ENCODE measurements at places on chromosomes 5 and 9.

- DNase-seq: peak; percentile 45
Observed at GRCh38 chr5:72649449-72649848, 142.2 kb upstream of the ZNF366 start.

DNA sequence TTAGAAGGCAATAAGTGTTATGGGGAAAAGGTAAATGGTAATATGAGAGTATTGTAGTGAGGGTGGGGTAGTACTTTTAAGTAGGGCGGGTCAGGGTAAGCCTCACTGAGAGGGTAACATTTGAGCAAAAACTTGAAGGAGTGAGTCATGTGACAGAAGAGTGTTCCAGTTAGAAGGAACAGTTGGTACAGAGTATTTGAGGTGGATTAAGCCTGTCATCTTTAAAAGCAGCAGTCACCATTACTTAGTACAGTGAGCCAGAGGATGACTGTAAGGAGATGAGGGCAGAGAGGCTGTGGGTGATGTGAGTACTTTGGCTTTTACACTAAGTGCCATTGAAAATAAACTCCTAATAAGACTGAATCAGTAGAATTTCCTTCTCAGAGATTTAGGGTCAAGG lies 54.8 kb downstream of the UBAP1 start:
- DNase-seq: no peak

DNA sequence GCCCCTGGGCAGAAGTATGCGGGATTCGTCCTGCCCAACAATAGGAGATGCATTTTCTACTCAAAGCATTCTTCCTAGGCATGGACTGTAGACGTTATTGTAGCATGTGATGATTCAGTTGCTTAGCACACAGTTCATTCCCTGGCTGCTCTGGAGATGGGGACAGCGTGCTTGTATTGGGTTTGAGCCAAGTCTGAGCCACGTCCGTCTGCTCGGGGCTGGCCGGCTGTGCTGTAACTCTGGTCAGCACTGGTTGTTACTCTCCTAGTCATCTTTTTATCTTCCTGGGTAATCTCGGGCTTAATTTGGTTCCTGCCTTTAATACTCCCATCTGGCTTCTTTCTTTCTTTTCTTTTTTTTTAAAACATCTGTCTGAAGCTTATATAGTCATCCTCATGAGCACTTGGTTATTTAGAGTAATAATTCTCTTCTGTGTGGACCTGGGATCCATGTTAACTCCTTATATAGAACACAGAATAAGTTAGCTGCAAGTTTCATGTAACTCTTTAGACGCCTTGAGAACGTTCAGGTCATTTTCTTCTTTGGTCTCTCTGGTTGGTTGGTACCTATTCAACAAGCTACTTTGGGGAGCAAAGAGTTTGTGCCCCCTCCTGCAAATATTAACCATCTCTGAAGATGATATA lies 118.8 kb upstream of the RPS23 start:
- peak; percentile 99 for DNase-seq

DNA sequence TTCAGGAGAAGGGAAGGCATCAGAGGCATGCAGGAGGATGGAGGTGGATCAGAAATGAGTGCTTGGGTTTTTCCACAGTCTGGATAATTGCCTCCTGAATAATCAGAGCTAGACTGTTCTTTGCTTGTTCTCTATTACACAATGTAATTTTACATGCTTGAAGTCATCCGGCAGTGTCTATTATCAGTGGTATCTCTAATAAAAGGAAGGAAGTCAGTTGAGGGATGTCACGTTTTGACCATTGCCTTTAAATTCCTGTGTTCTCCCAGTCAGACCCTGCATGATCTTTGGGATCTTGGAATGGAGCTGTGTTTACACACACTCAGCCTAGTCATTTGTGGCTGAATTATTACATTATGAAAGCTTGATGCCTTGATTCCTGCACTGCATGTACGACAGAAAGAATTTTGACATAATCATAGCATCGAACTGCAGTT lies 91.0 kb downstream of the PDE8B start:
- DNase-seq: no peak

DNA sequence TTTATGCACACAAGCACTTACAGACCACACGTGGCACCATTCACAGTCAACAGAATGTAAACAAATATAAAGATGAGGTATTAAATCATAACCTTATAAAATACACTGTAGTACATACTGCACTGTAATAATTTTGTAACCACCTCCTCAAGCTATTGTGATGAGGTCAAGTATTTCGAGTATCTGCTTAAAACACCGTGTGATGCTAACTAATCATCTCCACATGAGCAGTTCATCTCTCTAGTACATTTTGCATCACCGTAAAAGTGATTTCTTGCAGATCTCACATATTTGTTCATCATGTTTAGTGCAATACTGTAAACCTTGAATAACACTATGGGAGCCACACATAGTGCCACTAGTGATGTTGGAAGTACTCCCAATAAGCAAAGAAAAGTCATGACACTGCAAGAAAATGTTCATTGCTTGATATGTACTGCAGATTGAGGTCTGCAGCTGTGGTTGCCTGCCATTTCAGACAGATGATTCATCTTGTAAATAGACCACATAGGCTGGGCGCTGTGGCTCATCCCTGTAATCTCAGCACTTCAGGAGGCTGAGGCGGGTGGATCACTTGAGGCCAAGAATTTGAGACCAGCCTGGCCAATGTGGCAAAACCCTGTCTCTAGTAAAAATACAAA lies 44.3 kb downstream of the FOXB2 start:
- peak; percentile 86 for DNase-seq

- no peak for DNase-seq
Observed at GRCh38 chr5:141701360-141702119, 19.5 kb upstream of the ARAP3 start.

- peak; percentile 82 for DNase-seq
Observed at GRCh38 chr9:89153232-89154017, 25.2 kb downstream of the SHC3 start.

- DNase-seq: peak; percentile 18
Observed at GRCh38 chr5:102583276-102584124, 84.7 kb upstream of the SLCO6A1 start.

GRCh38 chr9:93590609-93591234 lies 14.3 kb downstream of the PHF2 start:
- DNase-seq: no peak

DNA sequence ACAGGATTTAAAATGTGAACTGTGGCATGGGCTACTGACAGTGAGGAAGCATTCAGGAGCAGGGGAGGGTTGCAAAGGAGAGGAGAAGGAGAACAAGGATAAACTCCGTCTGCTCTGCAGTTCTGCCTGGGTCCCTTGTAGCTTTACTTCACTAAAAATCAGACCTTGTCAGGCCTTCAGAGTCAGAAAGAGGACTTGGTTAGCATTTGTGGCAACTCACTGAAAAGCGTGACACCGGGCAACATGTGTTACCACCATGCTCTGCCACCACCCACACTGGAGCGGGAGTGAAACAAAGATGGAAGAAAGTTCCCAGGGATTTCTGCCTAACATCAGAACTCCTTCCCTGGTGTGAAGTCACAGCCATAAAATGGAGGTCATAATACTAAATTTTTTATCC lies 19.3 kb downstream of the FYB1 start:
- DNase-seq: no peak

DNA sequence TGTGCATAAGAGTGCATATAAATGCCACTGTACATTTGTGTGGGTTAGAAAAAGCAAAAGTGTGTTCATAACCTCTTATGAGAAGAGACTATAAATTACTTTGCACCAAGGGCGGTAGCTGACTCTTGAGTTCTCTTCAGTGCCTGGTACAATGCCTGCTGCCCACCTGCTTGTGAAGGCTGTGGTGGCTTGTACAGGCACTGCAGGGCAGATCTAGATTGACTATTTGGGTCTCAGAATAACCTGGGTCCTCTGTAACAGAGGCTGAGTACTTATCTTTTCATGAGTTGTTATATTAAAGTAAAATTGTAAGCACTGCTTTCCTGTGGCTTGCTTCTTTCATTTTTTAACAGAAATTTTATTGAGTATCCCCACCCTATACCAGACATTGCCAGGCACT lies 22.8 kb downstream of the LMNB1 start:
- no peak for DNase-seq

DNA sequence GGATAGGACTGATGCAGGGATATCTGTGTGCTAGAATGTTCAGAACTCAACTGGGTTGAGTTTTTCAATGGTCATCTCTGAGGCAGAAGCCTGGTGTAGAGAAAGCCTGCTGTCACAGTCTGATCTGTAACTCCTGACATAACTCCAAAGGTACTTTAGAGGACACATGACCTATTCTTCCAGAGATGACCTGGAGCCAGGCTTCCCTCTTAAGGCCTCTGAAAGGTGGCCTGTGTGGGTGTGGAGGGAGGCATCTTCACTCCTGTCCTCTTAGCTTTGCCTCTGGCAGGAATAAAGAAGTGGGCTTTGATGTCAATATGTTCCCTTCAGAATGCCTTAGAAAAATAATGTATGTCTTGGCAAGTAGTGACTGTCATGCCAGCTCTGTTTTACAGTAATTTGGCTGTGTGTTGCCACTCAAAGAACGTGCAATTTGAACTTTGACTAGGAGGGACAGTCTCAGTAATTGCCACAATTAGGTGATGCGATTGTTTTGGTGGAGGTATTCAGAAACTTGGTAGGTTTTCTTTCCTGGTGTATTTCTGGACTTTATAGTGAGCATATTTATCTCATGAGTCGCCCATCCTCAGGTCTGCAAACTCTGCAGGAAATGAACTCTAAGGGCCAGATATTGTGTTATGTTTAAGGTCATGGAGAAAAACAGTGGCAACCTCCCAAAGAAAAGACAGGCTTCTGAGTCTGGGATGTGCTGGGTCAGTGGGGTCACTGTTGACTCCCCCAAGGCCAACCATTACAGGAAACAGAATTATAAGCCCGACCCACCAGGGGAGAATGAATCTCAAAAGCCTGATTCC lies 3.2 kb upstream of the C5orf63 start:
- DNase-seq: peak; percentile 49

GRCh38 chr9:127927201-127927987 lies 3.2 kb downstream of the PIP5KL1 start:
- no peak for DNase-seq

GRCh38 chr9:17462869-17463464 lies 115.9 kb upstream of the SH3GL2 start:
- peak; percentile 52 for DNase-seq

GRCh38 chr5:44881266-44881665 lies 72.5 kb downstream of the MRPS30 start:
- no peak for DNase-seq

GRCh38 chr9:122107291-122107805 lies 14.2 kb upstream of the TTLL11 start:
- no peak for DNase-seq

DNA sequence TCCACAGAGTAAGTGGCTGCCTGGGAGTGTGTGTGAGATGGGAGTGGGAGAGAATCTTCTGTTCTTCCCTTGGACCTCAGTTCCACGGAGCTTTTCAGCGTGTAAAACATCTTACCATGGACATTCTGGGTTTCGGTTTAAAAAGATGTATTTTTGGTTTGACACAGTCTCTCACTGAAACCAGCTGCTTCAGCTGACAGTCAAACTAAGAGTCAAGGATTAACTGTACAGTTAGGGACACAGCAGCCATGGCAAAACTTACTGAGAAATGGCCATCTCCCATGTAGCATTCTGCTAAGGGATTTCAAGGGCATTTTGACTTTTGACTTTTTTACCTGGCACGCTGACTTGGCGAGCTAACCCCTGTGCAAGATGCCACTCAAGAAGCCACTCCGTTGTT lies 93.8 kb upstream of the IL12B start:
- no peak for DNase-seq

DNA sequence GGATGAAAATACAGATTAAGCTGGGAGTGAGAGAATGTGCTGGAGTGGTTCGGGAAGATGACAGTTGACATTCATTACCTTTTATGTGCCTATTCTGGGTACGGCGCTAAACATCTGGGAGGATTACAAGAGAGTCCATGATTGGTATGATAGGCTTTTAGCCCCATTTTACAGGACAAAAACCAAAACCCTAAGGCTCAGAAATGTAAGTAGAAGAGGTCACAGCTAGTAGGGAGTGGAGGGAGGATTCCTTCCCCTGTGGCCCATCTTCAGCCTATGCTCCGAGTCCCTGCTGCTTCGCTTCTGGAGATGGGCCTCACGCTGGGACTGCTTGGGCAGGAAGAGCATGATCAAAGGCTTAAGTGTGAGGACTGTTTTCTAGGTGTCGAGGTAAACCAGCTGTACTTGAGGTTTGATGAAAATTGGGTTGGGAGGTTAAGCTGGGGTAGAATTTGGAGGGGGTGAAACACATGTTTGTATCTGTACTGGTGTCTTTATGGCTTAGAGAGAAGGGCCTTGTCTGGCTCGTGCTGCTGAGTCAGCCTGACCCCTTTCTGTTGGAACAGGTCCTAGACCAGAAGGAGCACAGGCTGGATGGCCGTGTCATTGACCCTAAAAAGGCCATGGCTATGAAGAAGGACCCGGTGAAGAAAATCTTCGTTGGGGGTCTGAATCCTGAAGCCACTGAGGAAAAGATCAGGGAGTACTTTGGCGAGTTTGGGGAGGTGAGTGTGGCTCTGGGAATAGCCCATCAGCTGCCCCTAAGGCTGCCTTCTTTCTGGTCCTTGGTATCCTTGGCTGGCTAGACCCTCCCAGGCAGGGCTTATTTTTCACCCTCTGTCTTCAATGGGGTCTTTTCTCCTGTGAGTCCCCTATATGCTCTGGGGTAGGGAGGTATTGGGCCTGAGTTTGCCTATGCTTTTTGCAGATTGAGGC lies 2.1 kb downstream of the HNRNPAB start:
- no peak for DNase-seq

DNA sequence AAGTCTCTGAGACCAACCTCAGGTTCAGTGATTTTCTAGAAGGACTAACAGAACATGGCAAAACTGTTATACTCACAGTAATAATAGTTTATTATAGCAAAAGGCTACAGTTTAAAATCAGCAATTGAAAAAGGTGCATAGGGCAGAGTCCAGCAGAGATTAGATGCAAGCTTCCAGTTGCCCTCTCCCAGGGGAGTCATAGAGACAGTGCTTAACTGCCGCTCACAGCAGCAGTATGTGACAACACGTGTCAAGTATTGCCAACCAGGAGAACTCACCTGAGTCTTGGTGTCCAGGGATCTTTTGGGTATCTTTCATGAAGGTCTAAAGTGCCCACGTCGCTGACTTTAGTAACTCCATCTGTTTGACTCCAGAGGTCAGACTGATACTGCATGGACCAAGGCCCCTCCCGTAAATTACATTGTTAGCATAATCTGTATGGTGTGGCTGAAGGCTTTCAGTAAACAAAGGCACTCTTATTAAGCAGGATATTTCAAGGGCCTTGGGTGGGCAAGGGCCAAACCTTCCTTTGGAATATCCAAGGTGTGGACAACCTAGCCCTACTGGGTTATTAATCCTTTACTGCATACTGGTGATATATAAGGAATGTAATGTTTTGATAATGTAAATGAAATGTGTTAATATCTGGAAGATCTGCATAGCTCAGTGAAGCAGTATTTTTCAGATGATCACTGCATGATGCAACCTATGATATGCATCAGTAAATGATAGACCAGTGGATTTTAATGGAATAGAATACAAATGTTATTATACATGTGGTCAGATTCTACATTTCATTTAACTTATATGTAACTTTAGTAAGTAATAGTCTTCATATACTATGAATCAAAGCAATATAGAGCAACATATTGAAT lies 44.0 kb downstream of the RASA1 start:
- DNase-seq: no peak

- DNase-seq: peak; percentile 20
Observed at GRCh38 chr5:64180661-64181343, 15.2 kb downstream of the RNF180 start.

GRCh38 chr9:68991457-68991856 lies 22.5 kb downstream of the PRKACG start:
- DNase-seq: no peak

GRCh38 chr9:132027752-132028663 lies 51.7 kb downstream of the MED27 start:
- no peak for DNase-seq
